ENCODE measurements at places on chromosomes 13 and 19.

DNA sequence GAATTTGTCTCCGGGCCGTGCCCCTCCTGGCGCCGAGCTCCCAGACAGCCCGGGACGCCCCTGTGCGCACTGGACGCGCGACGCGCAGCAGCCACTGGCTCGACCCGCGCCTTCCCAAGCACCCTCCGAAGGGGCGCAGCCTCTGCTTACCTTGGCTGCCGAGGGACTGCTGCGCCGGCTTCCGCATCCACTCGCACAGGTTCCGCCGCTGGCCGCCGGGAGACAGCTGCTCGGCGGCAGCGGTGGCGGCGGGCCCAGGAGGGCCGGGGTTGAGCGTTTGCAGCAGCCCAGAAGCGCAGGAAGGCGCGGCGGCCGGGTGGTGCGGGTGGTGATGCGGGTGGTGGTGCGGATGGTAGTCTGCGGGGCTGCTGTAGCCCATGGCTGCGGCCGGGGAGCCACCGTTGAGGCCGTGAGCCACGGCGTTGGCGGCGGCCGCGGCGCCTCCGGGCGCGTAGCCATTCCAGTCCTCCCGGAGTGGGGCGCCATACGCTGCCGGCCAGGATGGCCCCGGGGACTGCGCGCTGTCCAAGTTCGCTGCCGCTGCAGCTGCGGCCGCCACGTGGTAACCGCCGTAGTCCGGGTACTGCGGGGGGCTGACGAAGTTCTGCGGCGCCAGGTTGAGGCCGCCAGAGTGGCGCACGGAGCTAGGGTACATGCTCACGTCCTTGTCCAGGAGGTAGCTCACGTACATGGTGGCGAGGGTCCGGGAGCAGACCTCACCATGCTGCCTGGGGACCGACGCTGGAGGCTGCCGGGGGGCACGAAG, 616 bp downstream of the CDX2 start:
- DNase-seq: no peak

- DNase-seq: no peak
Measured at GRCh38 chr19:391207-391557, 17.8 kb downstream of the C2CD4C start.

GRCh38 chr19:54469496-54469934, 3.6 kb downstream of the CDC42EP5 start:
- no peak for DNase-seq

GRCh38 chr19:4322942-4323665, 15.5 kb downstream of the STAP2 start:
- DNase-seq: no peak

DNA sequence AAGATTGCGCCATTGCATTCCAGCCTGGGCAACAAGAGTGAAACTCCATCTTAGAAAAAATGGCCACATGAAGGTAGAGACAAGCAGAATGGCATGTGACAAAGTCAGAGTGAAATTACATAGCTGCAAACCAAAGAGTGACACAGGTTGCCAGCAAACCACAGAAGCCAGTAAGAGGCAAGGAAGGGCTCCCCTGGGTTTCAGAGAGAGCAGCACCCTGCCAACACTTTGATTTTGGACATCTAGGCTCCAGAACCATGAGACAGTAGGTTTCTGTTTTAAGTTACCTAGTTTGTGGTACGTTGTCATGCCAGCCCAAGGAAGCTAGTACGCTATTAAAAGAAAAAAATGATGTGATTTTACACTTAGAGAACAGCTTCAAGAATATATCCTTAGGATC, 1.9 kb downstream of the NLRP4 start:
- DNase-seq: no peak

DNA sequence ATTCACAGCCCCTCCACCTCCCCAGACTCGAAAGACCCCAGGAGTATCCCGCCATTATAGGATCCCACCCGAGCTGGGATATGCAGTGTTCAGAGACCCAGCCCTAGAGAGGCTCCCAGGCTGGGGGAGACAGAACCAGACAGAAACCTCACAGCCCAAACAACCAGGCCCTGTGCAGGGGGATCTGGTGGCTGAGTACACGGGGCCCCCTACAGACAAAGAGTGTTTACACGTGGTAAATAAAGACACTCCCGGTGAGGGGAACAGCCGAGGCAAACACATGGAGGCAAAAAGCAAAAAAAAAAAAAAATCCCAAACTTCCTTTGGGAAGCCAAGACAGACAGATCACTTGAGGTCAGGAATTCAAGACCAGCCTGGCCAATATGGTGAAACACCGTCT, 25.1 kb downstream of the TINCR start:
- DNase-seq: no peak

- DNase-seq: no peak
Measured at GRCh38 chr19:6887316-6887715, at the start of gene ADGRE1. Gene ADGRE1 (plus strand): TSS chr19:6887579. CDS start chr19:6887609, 30 bp downstream.

DNA sequence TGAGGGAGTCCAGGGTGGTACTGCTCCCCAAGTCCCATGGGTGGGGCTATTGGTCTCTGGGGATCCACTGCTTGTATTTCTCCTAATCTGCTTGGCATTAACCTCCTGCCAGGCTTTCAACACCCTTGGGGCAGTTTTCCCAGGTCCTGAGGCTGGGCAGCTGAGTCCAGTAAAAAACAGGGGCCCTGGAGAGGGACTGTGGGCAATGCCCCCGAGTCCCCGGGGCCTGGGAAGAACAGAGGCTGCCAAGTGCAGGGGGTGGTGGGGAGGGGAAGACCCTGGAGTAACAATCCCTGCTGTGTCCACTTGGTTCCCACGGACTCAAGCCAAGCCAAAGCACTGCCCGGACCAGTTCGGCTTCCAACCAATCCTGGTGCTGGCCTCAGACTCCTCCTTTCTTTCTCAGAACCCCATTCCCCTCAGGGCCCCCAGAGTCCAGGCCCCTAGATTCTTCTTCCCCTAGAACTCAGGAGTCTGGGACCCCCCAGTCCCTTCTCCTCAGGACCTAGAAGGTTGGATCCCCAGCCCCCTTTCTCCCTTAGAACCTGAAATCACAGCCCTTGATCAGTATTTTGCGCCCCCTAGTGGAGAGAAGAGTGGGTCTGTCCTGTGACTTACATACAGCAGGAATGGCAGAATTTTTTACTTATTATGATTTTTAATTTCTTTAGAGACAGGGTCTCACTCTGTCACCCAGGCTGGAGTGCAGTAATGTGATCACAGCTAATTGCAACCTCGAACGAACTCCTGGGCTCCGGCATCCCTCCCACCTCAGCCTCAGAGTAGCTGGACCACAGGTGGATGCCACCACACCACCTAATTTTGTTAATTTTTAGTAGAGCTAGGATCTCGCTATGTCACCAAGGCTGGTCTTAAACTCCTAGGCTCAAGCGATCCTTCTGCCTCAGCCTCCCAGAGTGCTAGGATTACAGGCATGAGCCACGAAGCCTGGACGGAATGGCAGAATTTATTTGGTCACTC, 3.7 kb upstream of the CLPTM1 start:
- DNase-seq: peak; percentile 76

DNA sequence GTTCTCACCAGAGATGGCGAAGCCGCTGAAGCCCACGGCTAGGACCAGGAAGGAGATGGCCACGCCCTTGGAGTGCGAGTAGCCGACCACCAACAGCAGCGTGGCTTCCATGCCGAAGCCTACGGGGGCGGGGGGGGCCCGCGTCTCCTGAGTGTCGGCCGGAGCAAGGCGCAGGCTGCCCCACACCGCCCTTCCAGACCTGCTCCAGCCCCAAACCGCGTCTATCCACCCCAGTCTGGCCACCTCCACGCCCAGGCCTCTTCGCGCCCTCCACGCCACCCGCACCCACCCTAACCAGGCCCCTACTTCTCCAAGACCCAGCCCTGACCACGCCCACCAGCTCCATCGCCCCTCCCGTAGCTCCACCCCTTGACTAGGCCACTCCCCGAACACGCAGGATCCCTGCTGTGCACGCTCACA, 6.2 kb downstream of the GFY start:
- no peak for DNase-seq

DNA sequence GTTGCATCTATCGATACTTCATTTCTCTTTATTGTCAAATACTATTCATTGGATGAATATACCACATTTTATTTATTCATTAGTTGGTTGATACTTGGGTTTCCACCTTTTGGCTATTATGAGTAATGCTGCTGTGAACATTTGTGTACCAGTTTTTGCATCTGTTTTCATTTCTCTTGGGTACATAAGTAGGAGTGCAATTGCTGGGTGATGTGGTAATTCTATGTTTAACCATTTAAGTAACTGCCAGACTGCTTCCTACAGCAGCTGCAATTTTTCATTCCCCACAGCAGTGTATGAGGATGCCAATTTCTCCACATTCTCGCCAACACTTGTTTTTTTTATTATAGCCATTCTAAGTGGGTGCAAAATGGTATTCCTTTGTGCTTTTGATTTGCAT, 2.6 kb downstream of the KCNJ14 start:
- peak; percentile 34 for DNase-seq

DNA sequence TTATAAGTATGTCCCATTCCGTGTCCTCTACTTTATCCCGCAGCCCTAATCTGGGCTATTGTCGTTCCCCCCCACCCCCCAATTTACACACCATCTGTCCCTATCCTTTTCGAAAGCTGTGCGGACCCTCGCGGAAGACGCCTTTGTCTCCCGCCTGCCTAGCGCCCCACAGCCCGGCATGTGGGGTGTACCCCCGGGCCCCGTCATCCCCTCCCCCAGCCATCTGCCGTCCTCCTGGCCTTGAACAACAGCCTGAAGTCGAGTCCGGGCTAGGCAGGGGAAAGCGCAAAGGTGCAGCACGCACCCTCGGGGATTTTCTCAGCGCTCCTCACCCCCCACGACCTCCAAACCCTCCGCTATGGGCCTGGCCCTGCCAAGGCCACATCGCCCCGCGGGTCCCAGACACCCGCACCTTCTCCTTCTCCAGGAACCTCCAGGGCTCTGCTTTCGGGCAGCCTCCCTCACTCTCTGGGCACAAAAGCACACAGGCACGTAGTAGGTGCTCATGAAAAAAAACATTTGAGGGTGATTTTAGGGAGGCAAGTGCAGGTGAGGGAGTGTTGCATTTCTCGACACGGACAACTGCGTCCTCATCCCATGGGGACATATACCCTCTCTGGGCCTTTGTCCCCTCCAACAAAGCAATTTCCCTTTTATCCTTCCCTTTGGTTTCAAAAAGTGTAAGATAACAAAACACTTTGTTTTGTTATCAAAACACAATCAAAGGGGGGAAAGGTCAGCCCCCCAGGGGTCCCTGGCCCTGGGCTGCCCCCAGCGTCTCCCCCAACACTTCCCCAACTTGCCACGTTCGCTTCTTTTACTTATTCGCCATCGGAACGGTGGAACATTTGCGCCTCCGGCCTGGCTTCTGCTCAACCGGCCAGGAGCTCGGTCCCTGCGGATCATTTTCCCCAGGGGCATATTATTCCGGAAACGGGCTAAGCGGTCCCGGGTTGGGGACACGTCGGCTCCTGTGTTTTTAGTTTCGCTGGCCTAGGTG, 16.4 kb downstream of the CCDC124 start:
- DNase-seq: no peak

GRCh38 chr13:71625694-71626093, 241.3 kb downstream of the DACH1 start:
- peak; percentile 82 for DNase-seq

GRCh38 chr13:103607995-103608394, 541.8 kb upstream of the SLC10A2 start:
- no peak for DNase-seq

DNA sequence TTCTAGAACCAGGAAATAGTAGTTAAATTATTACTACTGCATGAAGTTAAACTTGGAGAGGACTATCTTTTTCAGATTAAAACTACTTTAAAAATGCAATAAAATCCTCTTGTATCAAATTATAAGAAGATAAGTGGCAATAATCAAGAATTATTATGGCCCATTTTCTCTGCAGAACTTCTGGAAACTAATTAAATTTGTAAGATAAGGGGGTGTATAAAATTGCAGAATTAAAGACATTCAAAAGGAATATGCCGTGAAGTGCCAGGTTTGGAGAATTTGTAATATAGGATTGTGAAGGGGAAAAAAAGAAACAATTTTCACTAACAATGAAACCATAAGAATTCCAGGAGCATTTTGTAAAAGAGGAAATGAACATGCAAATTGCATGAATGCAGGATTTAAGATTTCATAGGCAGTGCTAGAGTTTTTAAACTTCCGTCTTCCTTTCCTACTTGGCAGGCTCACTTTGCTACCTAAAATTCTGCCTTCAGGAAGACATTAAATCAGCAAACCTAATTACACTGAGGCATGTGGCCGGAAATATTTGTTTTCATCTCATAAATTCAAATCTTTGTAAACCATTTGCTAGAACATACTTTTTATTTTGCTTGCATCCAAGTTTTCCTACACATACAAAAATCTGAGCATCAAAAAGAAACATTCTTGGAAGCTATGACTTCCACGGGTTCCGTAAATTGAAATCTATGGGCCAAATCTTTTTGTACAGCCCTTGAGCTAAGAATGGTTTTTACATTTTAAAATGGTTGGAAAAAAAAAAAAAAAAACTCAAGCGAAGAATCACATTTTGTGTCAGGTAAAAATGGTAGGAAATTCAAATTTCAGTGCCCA, 166.9 kb downstream of the DCLK1 start:
- DNase-seq: no peak

DNA sequence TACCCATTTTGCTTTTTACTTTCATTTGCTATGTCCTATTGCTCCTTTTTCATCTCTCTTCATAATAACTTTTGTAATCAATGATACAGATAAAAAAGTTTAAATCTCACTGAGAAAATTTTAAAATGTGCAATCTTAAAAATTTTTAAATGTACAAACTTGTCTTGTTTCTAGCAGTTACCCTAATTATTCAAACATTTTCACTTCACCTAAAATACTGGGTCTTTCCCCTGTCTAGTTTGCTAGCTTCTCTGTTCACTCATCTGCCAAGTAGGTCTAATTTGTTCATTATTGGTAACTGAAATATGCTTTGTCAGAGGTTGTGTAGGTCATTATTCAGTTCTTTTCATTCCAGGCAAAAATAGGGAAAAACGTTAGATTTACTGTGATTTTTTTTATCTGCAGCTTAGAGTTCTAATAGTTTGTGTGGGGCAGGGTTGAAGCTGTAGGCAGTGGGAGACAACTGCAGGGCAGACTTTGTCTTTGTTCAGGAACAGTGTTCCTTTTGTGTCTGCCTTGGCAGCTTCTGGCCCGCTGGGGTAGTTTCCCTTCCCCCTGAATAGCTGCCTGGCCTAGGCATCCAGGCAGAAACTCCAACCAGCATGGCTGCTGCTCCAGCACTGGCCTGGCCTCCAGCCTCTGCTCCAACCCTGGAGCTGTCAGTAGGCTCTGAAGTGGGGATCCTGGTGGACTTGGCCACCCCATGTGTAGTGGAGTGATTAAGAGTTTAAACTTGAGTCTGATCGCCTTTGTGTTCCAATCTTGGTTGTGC, 48.5 kb downstream of the WDFY2 start:
- DNase-seq: no peak

GRCh38 chr19:7247155-7247554, 47.1 kb downstream of the INSR start:
- no peak for DNase-seq
